ENCODE measurements at places on chromosomes 4 and X.

GRCh38 chr4:86530183-86530582, 63.9 kb upstream of the PTPN13 start:
- DNase-seq, result no peak

- no peak for DNase-seq
Observed at GRCh38 chr4:80798082-80798481, 232.4 kb upstream of the BMP3 start.

- no peak for DNase-seq
Observed at GRCh38 chr4:122772986-122773385, 40.5 kb downstream of the BBS12 start.

- no peak for DNase-seq
Observed at GRCh38 chrX:6661736-6662135, 126.8 kb upstream of the VCX3A start.

GRCh38 chr4:184300816-184301215, 83.1 kb upstream of the ENPP6 start:
- DNase-seq, result no peak

GRCh38 chr4:30828264-30828926, 108.2 kb downstream of the PCDH7 start:
- no peak for DNase-seq

DNA sequence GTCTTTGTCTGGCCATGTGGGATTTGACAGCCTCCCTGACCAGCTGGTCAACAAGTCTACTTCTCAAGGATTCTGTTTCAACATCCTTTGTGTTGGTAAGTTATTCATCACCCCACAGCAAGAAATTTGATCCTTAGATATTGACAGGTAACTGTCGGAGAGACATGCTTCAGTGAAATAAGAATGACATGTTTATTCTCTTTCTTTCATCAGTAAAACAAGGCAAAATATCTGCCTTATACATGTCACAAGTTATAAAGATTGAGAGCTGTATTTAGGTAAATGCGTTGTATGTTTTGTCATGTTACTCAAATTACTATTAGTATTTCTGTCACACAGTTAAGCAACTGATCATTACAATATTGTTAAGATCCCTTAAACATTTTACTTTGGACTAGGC, 46.9 kb downstream of the SEPTIN11 start:
- no peak for DNase-seq

DNA sequence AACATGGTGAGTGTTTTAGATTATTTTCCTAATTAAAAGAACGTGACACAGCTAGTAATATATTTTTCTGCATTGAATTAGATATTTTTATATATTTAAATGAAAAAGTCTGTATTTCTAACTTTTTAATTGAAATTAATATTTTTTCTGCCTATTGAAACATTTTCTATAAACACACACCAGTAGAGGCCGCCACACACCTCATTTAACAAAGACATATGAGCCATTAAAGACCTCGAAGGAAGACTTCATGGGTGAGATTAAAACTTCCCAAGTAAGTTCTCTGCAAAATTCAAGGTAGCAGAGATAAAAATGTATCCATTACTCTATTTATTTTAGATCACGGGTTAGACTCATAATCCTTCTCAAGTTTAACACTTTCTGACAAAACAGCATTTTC, 8.3 kb downstream of the SLITRK2 start:
- no peak for DNase-seq

DNA sequence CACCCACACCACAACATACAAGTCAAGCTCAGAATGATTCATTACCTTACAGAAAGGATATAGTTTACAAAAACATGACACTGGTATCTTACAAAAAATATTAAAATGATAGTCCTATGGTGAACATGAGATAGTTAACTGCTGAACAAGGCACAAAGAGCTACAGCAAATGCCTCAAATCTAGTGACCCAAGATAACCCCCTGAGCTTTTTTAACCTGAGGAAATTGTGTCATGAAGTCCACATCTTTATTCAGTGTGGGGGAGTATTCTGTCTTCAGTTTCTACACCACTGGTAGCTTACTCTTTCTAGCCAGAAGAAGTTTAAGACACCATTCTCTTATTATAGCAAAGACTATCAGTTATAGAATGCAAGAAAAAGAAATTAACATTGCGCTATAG, 218.7 kb downstream of the MAPK10 start:
- no peak for DNase-seq

DNA sequence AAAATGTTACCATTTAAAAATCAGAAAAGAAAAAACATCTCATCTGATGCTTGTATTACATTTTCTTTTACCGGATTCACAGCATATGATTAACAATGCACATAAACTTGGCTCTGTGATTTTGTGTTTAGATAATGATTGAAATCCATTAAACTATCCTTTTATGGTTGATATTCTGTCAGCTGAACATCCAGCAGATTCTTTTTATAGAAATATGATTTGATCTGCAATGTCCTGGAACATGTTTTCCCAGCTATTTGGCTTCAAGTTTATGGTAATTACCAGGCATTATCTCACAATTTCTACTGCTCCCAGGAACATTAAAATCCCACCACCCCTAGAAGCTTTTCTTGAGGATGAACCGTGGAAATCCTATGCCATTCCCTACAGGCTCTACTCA, 205.7 kb upstream of the TET2 start:
- no peak for DNase-seq

DNA sequence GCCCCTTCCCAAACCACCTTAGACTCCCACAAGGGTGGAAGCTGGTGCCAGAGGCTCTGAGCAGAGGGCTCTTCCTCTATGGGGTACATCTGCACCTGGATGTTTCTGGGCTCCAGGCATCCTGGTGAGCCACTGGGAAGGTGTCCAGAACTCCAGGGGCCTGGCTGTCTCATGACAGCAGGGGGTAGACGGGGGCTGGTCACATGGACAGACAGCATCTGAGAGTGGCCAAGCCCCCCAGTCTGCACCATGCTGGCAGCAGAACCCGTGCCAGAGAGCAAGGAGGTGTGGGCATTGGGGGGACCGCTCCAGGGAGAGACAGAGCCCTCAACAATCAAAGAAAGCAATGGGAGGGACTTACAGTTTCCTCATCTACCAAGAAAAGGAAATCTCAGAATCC, 39.5 kb downstream of the ZFYVE28 start:
- DNase-seq, result no peak

GRCh38 chr4:1075809-1076699, 37.3 kb downstream of the RNF212 start:
- DNase-seq, result no peak

- no peak for DNase-seq
Observed at GRCh38 chr4:153275380-153276276, 68.9 kb upstream of the MND1 start.

DNA sequence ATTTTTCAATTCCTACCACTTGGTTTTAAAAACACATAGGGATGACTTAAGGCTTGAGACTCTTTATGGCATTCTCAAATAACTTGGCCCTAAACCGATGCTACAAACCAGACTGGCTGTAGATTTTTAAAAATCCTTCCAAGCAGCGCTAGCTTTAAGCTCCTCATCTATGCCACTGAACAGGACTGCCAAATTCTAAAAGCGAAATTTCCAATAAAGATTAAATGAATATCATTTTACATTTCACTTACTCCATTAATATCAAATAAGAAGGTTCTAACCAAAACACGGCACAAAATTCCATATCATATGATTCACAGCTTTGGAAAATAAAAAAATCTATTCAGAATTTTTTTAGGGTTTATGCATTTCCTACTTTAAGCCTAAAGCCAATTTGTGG, 134.2 kb downstream of the FANCB start:
- DNase-seq, result no peak

DNA sequence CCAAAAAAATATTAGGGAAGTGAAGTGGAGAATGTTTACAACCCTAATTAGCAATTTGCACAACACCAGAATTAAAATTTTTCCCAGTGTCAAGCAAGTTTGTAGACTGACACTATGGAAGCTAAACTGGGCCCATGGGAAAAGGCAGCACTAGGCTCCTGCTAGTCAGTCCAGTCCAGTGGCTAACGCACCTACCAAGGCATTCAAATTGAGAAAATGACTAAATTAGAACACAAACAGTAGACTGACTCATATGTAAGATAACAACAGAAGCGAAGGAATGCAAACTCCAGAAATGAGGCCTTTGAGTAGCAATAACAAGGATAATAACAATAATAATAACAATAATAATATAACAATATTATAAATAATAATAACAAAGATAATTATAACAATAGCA, 90.7 kb downstream of the GRIA3 start:
- no peak for DNase-seq

GRCh38 chrX:56029691-56030090, 202.5 kb upstream of the KLF8 start:
- no peak for DNase-seq

GRCh38 chrX:153981771-153982533, 9.4 kb downstream of the TMEM187 start:
- peak; percentile 72 for DNase-seq

- DNase-seq, result no peak
Observed at GRCh38 chr4:104630272-104630671, 135.6 kb upstream of the CXXC4 start.

DNA sequence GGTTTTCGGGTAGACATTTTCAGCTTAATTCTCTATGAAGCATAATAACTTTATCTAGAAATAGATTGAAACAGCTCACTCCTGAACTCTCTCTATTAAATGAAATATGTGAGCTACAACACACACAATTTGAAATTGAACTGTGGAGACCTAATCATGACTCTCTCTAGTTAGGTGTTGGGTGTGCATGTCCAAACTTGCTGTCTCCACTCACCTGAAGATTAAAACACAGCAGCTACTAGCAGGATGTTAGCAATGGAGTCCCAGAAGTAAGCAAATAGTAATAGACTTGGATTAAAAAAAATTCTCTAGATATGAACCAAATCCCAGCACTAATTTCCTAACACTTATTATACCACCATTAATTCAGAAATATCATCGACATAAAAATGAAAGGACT, 173.1 kb downstream of the FSTL5 start:
- DNase-seq, result no peak

DNA sequence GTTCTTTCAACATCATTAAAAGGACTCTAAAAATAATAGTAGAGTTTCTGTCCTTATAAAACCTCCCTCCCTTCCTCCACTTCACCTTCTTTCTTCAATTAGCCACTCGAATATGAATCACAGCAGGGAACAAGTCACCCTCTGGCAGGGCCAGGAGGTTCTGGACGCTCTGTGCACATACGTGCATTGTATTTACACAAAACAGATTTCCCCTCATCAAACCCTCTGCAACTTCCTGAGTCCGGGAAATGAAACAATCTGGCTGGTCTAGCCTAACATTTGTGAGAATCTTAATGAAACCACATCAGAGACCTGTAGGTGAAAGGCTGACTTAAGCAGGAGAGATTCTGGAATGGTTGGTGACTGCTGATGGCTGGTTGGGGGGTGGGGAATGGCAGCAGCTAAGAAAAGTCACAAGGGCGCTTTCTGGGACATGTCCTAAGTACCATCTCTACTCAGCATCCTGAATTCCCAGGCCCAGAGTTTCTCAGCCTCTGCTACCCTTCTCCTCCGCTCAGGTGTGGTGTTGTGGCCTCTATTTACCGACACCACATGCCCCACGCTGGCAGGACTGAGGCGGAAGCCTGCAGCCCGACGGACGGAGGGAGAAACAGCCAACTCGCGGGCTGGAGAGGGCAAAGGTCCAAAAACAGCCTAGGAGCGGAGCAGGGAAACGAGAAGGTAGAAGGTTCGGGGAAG, 1.0 kb downstream of the ZDHHC9 start:
- DNase-seq, result no peak

DNA sequence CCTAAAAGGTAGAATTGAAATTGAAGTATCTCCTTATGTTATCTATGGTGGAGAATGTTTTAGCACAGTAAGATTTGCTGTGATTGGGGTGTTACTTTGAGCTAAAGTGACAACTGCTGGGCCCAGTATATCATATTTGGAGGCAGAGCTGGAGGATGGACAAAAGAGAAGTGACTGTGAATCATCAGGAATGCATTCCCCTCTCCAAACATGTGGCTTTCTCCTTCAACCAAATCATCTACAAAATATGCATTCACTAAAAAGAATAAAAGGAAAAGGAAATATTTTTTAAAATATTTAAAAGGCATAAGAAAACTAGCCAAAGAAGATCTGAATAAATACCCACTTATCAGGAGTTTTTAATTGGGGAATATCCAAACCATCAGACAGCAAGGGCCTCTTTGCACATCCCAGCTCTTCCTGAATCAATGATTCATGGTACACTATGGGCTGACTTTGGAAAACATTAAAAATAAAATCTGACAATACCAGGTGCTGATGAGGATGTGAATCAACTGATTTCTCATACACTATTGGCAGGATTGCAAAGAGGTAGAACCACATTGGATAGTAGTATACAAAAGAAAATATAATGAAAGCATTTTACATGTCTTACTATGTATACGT, 671.7 kb upstream of the NR3C2 start:
- DNase-seq, result no peak

- peak; percentile 72 for DNase-seq
Observed at GRCh38 chrX:9644335-9644734, 121.3 kb downstream of the GPR143 start.

DNA sequence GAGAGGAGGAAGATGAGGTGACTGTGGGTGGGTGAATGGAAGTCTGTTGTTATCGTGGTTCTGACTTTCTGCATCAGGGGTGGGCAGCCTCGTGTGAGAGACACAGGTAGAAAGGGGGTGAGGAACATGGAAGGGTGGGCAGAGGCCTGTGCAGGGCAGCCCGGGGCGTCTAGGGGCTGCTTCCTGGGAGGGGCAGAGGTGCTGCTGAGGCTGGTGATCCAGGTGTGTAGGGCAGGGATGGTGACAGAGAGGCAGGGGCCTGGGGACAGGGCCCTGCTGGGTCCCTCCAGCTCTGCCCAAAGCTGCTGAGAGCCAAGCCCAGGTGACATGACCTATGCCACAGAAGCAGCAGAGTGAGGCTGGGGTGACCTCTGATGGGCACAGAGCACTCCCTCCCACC, 89.7 kb upstream of the C4orf50 start:
- DNase-seq, result no peak

DNA sequence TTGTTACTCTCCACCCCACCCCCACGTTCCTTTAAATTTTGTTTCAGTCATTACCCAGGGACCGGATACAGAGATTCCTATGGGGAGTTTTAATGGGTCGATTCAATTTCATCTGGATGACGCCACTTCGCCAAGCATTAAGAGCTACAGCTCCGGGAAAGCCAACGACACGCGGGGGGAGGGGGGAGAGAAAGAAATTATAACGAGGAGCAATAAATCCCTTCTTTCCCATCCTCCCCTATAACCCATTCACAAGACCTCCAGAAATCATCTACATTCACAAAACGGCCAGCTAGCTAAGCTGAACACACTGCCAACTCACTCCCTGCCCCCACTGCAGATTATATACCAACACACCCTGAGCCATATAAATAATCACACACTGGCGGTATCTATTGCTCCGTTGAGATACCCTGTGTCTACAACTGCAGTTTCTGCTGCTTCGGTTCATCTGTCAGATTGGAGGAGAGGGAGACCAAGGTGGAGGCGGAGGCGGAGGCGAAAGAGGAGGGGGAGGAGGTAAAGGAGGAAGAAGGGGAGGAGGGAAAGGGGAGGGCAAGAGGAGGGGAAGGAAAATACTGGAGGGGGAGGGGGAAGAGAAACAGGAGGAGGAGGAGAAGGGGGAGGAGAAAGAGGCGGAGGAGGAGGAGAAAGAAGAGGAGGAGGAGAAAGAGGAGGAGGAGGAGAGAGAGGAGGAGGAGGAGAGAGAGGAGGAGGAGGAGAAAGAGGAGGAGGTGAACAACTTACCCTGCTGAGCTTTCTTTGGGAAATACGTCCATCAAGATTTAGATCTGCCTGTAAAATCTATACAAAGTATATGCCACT, 113.9 kb upstream of the VAMP7 start:
- peak; percentile 15 for DNase-seq
